T-helper 2 cell (primary cell): ENCODE measurements at places on chromosomes 5 and 9.

DNA sequence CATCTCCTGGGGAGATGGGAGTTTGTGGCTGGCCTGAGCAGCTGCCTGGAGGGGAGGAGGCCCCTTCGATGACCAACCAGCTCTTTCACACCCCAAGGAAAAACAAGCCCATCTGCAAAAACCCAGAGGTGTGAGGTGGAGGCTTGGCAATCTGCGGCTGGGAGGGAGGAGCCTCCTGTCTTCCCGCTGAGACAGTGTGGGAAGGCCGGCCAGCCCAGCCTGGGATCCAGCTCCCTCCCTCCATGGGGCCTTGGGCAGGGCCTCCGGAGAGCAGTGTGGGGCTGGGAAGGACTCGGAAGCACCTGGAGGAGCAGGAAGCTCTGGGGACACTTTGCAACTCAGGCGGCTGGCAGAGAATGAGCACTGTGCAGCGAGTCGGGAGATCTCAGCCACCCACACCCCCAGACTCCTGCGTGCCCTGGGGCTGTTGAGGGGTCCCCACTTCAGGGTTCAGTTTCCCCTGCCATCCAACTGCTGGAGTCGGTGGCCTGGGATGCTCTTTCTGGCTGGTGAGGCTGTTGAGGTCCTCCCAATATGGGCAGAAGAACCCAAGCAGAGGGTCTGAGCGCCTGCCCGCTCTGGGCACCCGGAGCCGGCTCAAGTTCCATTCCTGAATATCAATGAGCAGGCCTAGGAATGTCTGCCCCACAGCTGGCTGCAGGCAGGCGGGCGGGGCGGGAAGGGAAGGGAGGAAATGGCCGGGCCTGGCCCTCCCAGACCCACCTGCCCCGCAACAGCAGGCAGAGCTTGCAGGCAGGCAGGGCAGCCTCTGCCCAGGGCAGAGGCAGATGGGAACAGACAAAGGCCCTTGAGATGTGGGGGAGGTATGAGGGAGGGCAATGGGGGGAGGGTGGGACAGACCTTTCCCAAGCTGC is 101.1 kb downstream of the FGF18 start:
- DNase-seq: no peak

- no peak for DNase-seq
Measured at GRCh38 chr9:94057918-94058317, 26.3 kb upstream of the PTPDC1 start.

DNA sequence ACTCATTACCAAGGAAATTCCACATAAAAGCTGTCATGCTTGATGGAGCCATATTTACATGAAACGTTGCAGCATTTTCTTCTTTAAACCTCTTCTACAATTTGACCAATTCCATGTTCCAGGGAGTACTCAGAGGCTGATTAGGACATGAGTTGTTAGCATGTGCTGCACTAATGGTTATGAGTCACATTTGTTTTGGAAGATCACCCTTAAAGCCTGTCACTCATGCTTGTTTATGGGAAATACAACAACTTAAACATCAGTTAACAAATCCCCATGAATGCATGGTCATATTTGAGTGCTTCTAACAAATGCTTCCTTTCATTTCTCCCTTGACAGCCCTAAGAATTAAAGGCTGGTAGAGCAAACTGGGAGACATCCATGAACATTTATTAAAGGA is 156.1 kb downstream of the GHR start:
- no peak for DNase-seq

DNA sequence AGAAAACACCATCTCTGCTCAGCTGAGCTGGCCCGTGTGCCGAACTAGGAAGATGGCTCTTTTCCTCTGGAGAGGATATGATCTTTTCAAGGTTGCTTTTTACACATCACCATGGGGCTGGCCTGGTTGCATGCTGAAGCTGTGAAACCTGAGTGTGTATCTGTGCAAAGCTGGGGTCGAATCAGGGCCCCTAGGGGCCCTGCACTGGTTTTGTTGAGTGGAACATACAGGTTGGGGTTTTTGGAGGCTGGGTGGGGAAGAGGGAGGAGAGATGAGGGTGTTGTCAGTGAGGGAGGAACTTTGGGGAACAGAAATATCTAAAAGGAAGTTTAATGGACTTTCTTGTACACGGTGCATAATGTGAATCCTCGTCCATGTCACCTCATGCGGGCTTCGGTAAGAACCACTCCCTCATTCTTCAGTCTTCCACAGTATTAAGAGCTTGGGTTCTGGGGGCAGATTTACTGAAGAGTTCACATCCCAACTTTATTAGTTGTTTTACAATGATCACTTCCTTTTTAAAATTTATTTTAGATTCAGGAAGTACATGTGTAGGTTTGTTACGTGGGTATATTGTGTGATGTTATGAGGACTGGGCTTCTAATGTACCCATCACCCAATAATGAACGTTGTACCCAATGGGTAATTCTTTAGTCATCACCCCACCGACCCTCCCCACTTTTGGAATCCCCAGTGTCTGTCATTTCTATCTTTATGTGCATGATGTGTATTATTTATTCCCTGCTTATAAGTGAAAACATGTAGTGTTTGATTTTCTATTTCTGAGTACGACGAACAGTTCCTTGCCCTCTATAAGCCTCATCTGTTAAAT is 238.2 kb downstream of the NR3C1 start:
- no peak for DNase-seq

GRCh38 chr5:61245486-61245885 is 83.2 kb upstream of the SMIM15 start:
- DNase-seq: no peak

DNA sequence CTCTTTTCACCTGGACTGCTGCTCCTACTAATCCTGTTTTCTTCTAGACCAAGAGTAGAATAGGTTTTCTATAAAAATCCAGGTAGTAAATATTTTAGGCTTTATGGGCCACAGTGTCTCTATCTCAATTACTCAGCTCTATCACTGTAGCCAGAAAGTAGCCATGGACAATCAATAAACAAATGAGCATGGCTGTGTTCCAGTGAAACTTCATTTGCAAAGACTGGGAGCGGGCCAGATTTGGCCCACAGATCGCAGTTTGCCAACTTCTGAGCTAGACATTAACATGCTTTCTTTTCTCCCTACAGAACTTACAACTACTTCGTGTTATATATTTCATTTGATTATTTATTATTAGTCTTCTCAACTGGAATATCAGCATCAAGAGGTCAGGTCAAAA is 30.2 kb downstream of the BRINP1 start:
- no peak for DNase-seq

DNA sequence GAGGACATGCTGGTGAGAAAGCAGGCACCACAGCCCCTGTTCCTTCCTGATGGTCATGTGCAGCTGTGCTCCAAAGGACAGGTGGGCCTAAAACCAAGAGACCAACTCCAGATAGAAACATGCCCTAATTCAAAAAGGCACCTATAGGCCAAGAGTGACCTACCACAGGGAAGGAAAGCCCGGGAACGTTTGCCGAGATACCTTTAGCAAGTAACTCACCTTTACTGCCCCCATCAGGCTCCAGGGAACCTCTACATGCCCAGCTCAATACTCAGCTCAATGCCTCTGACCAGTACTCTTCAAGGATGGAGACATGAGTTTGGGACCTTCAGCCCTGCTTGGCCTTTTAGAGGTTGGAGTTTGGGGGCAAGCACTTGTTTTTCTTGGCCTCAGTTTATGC is 172.8 kb upstream of the FSTL4 start:
- no peak for DNase-seq
